Stimulated activated CD4-positive, alpha-beta T cell treated with anti-CD3 and anti-CD28 coated beads, Interleukin-1b, Interleukin-23, amount 100 ng/mL, for 1 hour (primary cell): ENCODE measurements at places on chromosomes 4 and X.

- no peak for DNase-seq
These were observed 39.9 kb upstream of the NFXL1 start for GRCh38 chr4:47954245-47954644.

GRCh38 chr4:171719691-171720090 lies 93.5 kb upstream of the GALNTL6 start:
- DNase-seq, result no peak

DNA sequence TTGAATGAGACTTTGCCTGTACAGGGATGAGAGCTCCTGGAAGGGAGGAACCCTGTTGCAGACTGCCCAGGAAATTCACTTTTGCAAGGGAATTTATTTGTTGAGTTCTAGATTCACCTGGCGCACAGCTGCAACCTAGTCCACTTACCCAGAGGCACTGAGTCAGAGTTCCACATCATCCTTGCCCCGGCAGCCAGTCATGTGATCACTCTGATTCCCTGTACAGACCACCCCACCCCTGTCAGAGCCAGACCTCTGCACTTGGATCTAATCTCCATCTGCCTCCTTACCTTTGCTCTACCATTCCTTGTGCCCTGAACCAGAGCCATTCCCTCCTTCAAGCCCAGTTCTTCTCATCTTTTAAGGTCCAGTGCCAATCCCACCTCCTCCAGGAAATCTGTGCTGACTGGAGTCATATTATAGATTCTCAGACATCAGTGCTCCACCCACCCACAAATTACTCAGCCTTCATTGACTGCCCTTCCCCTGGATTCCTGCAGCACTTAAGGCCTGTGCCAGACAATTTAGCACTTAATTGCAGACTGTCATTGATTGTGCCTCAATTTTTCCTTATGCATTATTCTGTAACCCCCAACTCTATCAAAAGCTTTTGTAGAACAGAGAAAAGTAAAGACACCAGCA lies 84.1 kb upstream of the MAGEA4 start:
- DNase-seq, result no peak

- DNase-seq, result no peak
These were observed 47.6 kb downstream of the METTL14 start for GRCh38 chr4:118732591-118733330.

GRCh38 chr4:109411964-109412363 lies 21.7 kb upstream of the SEC24B start:
- no peak for DNase-seq

DNA sequence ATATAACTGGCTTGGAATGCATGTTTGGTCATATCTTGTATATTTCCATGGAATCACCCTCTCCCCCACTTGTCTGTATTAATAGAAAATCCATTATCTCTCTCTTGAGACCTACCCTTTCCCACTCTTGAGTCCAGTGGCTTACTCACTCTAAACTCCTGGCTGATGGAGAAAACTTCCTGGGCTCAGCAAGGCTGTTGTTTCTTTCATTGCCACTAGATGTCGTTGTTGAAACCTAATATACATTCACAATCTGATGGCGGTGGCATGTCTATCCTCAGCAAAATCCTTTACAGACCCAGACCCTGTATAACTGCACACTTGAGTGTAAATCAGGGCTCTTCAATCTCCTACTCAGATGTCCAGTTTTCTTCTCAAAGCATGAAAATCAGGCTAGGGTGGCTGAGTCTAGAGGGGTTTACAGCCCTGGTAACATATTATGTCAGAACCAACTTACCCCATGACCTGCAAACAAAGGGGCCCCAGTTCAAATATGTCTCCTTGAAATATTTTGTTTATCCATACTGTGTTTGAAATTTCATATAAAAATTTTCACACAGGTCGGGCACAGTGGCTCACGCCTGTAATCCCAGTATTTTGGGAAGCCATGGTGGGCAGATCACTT lies 70.0 kb upstream of the FAM241A start:
- DNase-seq, result no peak
